ENCODE measurements at places on chromosomes 1 and 21.

GRCh38 chr1:20716232-20716631 is 1.6 kb downstream of the KIF17 start:
- no peak for DNase-seq

DNA sequence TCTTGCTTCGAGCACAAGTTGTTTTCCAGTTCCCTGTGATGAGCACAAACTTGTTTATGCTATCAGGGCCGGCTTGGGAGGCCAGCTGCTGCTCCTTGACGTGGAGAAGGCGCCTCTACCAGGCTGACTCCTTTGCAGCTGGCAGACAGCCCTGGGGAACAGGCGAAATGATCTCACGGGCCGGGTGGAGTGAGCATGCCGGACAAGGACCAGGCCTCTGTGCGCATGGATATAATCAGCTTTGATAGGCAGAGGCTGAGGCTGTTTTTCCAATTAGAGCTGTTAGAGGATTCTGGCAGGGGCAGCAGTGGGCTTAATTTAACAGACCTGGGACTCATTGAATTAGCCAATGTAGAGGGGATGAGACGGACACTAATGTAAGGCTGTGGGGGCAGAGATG is 38.9 kb downstream of the FAM163A start:
- no peak for DNase-seq

GRCh38 chr1:160451119-160451858 is 50.9 kb downstream of the VANGL2 start:
- DNase-seq = no peak

DNA sequence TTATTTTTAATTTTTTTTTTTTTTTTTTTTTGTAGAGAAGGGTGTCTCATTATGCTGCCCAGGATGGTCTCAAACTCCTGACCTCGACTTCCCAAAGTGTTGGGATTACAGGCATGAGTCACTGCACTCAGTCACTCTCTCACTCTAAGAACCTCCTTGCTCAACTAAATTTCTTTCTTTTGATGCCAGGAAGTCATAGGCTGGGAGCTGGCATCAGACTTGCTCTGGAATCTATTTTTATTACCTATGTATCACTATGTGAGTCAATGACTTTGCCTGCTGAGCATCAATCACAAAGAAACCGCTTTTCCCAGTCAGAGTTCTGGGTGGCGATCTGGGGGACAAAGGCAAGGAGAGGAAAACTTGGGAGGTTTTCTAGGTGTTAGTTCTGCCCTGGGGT is 35.5 kb upstream of the PARP1 start:
- DNase-seq = no peak

DNA sequence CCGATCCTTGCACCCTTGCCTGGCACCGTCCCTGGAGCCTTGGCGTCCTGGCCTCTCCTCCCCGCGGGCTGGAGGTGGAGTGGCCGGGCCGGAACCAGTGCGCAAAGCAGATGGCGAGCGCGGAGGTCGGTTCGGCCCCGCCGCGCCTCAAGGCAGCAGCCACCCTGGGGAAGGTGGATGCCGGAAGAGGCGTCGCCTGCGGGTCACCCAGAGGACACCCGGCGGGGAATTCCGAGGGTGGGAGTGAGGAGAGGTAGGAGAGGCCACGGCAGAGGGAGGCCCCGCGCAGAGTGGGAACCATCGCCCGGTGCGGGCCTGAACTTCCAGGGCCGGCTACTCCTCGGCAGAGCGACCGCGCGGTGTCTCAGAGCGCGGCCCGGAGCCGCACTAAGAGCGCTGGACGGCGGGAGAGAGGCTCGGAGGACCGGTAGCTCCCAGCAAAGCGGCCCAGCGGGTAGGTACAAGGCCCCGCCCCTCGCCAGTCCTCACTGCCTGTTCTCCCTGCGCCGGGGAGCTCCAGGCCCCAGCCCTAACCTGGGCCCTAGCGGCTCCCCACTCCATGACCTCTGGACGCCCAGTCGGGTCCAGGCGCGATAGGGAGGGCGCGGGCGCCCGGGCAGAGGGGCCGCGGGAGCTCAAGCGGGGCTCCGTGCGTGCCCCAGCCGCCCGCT is at the start of gene RNF207:
Gene RNF207 (plus strand): TSS at position 271 of the 671 bp plus-strand sequence. CDS start 417 bp downstream, outside the sequence.
- peak; percentile 55 for DNase-seq

DNA sequence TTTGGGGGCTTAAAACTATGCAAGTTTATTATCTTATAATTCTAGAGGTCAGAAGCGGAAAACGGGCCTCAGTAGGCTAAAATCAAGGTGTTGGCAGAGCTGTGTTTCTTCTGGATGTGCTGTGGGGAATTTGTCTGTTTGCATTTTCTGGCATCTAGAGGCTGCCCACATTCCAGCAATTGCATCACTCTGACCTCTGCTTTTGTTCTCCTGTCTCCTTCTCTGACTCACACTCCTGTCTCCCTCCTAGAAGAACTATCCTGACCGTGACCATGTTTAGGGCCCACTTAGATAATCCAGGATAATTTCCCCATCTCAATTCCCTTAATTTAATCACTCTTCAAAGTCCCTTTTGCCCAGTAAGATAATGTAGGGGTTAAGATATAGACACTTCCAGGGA is 127.4 kb upstream of the DEPDC1 start:
- no peak for DNase-seq

DNA sequence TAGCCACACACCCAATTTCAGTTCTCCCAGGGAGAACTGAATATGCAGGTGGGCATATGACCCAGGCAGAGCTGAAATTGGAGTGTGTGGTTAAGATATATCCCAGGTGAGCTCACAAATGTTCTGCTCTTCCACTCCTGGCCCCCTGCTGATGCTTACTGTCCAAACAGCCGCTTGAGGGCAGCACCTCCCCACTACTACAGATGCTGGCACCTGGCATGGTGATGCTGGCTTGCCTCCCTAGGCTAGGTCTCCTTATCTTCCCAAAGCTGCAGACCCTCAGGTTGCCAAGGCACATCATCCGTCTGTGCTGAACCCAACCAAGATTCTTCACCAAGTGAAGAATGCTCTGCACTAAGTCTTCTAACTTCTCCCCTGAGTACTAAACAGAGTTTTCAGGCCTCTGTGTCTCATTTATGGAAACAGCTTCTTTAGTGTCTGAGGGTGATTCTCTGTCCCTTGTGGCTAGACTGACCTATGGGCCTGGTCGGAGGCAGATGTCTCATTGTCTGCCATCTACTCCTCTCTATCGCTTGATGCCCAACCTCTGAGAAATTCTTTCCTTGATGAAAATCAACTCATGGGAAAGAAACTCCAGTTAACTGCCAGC is 27.2 kb downstream of the XCL1 start:
- DNase-seq = peak; percentile 54

DNA sequence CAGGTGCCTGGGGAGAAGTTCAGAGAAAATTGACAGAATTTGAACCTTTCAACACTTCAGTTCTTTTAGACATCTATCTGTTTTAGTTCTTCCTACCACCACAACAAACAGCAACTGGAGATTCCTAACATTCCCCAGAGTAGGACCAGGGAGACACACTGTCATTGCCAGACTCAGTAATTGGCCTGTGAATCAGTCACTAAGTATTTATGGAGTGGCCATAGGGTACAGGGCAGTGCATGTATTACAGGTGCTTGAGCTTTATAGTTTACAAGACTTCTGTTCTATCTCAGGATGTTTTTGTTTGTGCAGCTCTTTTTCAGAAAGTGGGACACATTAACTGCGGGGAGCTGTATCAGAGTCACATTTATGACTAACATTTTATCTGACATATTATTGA is 1.7 kb downstream of the CDC14A start:
- DNase-seq = no peak
